ENCODE measurements at places on chromosomes 3 and 15.

DNA sequence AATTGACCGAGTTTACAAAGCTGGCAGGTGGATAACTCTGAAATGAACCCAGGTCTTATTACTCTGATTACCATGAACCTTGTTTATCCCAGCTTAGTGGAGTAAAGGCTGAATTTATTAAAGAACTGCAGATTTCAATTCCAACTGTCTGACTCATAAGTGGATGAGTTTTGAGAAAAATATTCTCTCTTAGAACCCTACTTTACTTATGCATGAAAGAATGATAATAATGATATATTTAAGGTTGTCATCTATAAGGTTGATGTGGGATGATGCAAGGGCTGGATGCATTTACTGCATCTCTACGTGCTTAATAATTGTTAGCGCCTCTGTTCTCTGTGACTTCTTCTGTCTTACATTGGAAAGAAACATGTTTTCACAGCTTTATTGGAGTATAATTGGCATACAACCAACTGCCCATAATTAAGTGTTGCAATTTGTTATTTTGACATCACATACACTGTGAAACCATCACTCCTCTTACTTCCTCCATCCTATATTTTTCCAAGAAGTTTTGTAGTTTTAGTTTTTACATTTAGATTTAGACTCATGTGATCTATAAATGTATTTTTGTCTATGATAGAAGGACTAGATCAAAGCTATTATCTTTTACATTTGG is 771.2 kb upstream of the ARRDC4 start:
- no peak for DNase-seq

DNA sequence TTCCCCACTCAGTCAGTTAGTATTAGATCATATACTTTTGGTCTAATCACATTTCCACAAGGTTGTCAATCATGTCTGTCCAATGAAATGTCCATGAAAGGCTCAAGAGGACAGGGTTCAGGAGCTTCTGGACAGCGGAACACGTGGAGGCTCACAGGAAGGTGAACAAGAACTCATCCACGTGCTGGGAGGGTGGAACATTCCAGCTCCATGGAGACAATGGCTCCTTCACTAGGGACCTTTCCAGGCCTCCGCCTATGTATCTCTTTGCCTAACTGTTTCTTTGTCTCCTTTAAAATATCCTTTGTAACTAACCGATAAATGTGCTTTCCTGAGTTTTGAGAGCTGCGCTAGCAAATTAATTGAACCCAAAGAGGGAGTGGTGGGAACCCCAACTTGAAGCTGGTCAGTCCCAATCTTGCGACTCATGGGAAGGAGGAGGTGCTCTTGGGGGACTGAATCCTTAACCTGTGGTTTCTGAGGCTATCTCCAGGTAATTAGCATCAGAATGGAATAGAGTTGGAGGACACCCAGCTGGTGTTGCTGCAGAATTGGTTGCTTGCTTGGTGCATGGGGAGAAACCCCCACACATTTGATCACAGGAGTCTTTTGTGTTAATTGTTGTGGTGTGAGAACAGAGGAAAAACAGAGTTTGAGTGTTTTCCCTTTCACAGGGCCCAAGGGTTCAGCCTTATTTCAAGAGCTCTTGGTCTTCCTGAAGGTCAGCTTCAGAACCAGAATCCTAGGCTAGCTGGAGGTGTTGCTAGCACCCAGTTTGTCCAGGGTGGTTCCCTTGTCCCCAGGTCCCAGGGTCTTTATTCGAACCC is 3.0 kb upstream of the TKT start:
- peak; percentile 66 for DNase-seq

DNA sequence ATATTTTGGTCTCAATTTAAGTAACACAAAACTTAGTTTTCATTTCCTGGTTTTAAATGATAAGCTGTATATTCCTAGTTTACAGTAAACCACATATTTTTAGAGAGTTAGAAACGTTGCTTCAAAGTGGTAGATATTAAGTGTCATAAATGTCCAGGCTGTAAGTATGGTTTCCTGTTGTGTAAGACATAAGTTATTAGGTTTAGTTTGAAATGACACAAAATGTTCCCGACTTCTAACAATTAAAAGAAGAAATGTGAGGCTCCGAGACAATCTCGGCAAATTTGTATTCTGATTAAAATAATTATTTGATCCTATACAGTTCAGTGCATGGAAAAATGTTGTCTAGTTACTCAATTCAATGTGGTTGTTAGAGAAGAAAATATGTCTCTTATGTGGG is 387.3 kb downstream of the EPHA3 start:
- DNase-seq, result no peak

DNA sequence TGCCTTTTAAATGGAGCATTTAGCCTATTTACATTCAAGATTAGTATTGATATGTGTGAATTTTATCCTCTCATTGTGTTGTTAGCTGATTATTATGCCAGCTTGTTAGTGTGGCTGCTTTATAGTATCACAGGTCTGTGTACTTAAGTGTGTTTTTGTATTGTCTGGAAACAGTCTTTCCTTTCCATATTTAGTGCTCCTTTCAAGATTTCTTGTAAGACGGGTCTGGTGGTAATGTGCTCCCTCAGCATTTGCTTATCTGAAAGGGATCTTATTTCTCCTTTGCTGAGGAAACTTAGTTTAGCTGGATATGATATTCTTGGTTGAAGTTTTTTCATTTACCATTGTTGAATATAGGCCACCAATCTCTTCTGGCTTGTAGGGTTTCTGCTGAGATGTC is 549.0 kb downstream of the EPHA3 start:
- DNase-seq, result no peak

DNA sequence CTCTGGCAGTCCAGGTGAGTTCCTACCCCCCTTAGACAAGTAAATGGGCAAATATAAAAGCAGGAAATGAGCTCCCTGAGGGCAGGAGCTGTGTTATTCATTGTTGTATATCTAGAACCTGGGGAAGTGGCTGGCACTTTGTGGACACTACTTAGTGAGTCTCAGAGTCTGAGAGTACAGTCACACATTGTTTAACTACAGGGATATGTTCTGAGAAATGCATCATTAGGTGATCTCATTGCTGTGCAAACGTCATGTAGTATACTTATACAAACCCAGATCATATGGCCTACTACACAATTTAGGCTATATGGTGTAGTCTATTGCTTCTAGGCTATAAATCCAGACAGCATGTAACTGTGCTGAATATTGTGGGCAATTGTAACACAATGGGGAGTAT is 52.4 kb downstream of the DRD3 start:
- DNase-seq, result no peak

DNA sequence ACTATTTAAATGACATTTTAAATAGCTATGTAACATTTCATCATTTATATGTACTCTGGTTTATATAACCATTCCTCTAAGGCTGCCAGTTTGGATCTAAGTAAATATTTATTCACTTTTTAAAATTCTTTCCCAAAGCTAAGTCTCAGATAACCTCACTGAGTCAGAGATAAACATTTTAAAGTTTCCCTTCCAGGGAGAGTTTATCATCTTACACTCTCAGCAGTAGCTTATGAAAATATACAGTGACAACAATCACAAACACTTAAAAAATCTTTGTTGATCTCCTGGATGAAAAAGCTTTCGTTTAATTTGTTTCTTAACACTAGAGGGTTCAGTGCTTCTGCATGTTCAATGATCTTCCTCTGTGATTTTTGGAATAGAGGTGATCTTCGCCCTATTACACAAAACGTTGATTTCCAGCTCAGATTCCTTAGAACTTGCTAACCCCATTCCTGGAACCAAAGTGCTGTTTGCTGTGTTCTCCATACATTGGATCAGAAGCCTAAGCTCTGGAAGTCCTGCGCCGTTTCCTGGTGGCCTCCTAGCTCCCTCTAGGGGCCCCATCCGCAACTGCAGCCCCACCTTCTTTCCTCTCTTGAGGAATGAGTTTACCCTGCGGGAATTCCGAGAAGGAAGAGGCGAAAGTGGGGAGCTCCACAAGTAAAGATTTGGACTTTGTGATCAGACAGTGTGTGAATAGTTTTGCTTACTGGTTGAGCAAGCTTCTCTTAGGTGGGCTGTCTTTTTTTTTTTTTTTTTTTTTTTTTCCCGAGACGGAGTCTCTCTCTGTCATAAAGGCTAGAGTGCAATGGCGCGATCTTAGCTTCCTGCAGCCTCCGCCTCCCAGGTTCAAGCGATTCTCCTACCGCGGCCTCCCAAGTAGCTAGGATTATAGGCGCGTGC is 29.3 kb upstream of the SACM1L start:
- DNase-seq, result peak; percentile 79

DNA sequence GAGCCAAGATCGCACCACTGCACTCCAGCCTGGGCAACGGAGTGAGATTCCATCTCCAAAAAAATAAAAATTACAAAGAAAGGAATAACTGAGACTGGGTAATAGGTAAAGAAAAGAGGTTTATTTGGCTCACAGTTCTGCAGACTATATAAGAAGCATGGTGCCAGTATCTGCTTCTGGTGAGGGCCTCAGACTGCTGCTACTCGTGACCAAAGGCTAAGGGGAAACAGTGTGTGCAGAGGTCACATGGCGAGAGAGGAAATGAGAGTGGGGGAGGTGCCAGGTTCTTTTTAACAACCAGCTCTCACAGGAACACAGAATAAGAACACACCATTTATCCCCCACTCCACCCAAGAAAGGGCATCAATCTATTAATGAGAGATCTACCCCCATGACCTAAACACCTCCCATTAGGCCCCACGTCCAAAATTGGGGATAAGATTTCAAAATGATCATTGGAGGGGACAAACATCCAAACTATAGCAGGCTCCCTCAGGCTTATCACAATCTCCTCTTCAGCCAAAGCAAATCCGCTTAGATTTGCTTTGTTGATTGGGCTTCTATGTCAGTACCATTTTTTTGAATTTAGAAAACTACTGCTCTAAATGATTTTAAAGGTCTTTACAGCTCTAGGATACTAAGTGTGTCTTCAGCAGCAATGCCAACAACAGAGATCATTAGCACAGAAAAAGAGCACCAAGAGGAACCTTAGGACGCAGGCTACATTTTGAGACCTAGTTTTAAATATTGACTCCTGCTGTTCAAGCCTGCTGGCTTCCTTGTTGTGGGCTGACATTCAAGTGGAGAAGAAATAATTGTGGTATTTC is 84.2 kb upstream of the TBL1XR1 start:
- no peak for DNase-seq

DNA sequence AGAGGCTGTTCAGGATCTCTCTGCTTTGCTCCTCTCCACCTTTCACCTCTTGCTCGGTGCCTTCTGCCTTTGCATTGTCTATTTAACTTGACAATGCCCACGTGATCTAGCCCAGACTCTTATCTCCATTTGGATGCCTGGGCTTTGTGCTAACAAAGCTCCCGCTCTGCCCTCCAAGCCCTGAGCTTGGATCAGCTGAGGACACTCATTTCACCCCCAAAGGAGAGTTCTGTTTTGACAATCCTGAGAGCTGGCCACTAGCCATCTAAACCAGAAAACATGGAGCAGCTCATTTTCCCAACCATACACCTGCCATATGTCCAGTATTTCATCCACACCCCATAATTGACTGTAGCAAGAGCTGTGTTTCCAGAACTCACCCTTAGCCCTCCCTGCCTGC is 12.8 kb downstream of the GPR176 start:
- no peak for DNase-seq

- peak; percentile 71 for DNase-seq
These were observed 151.6 kb downstream of the FOXB1 start for GRCh38 chr15:60155661-60156060.

DNA sequence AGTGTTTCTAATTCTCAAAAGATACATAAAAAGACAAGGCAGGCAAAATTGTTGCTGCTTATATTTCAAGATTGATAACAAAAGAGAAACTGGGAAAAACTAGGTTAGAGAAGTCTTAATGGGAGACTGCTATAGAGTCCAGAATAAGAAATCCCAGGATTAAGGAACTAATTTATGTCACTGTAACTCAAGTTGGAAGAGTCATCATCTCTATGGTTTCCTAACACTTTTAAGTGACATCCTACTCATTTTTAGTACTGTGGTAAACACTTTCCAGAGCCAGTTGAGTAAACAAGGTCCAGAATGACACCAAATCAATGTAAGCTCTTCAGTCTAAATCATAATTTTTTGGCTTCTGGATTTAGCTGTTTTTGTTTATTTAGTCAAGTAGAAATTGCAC is 8.0 kb downstream of the CLDN16 start:
- DNase-seq, result no peak

DNA sequence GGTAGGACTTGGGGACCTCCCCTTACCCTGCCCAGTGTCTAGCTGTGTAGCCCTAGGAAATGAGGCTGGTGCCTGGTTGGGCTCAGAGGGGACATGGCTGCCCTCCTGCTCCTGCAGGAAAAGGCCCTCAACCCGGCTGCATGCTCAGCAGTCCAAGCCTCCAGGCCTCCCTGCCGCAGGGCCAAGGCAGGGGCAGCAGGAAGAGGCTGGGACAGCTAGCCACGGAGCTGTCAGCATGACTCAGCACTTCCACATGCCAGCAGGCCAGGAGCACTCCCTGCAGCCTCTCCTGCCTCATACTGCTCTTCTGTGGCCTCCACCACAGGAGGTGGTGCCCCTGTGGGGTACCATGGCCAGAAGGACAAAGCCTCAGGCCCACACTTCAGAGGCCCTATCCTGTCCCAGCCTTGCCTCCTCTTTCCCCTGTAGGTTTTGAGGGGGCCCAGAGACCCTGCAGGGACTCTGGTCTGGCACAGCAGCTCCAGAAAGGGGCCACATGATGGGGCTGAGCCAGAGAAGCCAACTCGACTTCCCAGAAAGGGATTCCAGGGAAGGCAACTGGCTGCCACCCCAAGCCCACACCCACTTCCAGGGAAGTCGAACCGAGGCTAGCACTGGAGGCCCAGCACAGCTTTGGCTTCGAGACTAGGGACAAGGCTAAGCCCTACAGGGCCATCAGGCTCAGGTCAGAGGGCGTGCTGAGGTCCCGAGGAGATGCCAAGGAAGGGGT is 19.5 kb downstream of the TKT start:
- peak; percentile 86 for DNase-seq

DNA sequence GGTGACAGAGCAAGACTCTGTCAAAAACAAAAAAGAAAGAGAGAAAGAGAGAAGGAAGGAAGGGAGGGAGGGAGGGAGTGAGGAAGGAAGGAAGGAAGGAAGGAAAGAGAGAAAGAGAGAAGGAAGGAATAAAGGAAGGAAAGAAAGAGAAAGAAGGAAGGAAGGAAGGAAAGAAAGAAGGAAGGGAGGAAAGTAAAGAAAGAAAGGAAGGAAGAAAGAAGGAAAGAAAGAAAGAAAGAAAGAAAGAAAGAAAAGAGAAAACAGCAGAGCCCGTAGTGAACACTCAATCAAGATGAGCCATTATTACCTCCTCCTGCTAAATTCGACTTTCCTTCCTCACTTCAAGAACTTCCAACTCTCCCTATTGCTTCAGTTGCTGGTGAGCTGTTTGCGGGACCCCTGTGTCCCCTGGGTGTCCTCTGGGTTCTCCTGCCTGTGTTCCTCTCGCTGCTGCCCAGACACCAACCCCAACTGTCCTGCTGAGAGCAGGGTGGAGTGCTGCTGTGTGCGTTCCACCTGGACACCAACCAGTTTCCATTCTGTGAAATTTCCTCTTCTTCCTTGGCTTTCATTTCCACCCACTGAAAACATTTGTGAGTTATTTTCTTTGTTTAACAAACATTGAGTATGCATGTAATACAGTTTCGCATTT is 266.4 kb downstream of the FAM43A start:
- DNase-seq, result no peak

- DNase-seq, result no peak
These were observed 28.5 kb upstream of the CLASP2 start for GRCh38 chr3:33746416-33747116.

- DNase-seq, result no peak
These were observed 18.7 kb upstream of the ANXA2 start for GRCh38 chr15:60416484-60416883.

All from astrocyte of the hippocampus (primary cell).